ENCODE measurements at places on chromosomes 3 and 15. TPM values are rescaled to one million over a fixed set of nuclear protein-coding genes. Genes with fewer than 3 reads are reported as not detected.

The MST1R gene
- total RNA-seq, result 1.1 TPM

The CYP19A1 gene
- not detected for total RNA-seq

The AMIGO3 gene
- 17.5 TPM for total RNA-seq

The NTRK3 gene
- under 0.01 TPM for total RNA-seq

The DNAJC13 gene
- 19.1 TPM for total RNA-seq

The WDR5B gene
- total RNA-seq, result 5.4 TPM

The PP2D1 gene
- total RNA-seq, result not detected

The CDCP1 gene
- 14.0 TPM for total RNA-seq

The EPHA6 gene
- total RNA-seq, result not detected

The GOLGA6L4 gene
- total RNA-seq, result 1.9 TPM

The GXYLT2 gene
- total RNA-seq, result 0.27 TPM

The GP9 gene
- total RNA-seq, result 4.0 TPM

The CORO2B gene
- total RNA-seq, result under 0.01 TPM

The GABRB3 gene
- 0.54 TPM for total RNA-seq

The GOLGA8B gene
- total RNA-seq, result 96.1 TPM

The ARPC4 gene
- total RNA-seq, result 184 TPM

The ADGRG7 gene
- total RNA-seq, result not detected

The IVD gene
- 60.1 TPM for total RNA-seq

The MEIS2 gene
- 0.54 TPM for total RNA-seq

The VIPR1 gene
- 1.1 TPM for total RNA-seq

The IL5RA gene
- total RNA-seq, result 2.2 TPM

The WDR93 gene
- total RNA-seq, result 0.27 TPM

The SUSD5 gene
- under 0.01 TPM for total RNA-seq

The ATXN7 gene
- 21.5 TPM for total RNA-seq

The CACNA2D3 gene
- total RNA-seq, result under 0.01 TPM

Measured in hematopoietic multipotent progenitor cell (in vitro differentiated cells).